ENCODE measurements at places on chromosomes 1 and 21. TPM values are rescaled to one million over a fixed set of nuclear protein-coding genes. Genes with fewer than 3 reads are reported as not detected.

AGBL4 gene
- total RNA-seq: not detected

NEK2 gene
- total RNA-seq: 26.7 TPM

KRTAP19-1 gene
- total RNA-seq: not detected

SH2D1B gene
- total RNA-seq: not detected

PAQR6 gene
- 5.0 TPM for total RNA-seq

All from activated naive CD4-positive, alpha-beta T cell treated with anti-CD3 and anti-CD28 coated beads, Interleukin-2, amount 10 ng/mL, durations not matched to agents 5 hours and 36 hours (primary cell).